Activated CD8-positive, alpha-beta memory T cell treated with anti-CD3 and anti-CD28 coated beads, Interleukin-2, amount 10 ng/mL, durations not matched to agents 7 days and 5 days (primary cell): ENCODE measurements at places on chromosomes 12 and 14. TPM values are rescaled to one million over a fixed set of nuclear protein-coding genes. Genes with fewer than 3 reads are reported as not detected.

DNA sequence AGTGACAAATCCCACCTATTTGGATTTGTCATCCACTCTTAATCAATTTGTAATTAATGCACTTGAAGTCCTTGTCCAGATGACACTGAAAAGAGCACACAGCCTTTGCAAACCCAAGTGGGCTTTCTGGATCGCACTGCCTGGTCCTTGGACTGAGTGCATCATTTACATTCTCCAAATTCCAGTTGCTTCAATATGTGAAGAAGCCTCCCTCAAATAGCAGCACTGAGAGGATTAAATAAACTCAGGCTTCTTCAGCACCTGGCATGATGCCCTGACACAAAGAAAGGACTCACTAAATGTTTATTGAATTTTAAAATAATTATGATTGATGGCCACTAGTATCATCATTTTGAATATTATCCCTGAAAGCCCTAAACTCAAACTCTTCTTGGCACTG is 496.5 kb downstream of the VRK1 start:
- H3K27me3 ChIP-seq: peaks cover 75% of the 10 kb centered on the region
- DNase-seq: no peak
- H3K4me1 ChIP-seq: peaks cover 20% of the 10 kb centered on the region
- no peak overlapping the region for H3K4me3 ChIP-seq
- no peaks in the 10 kb centered on the region for H3K36me3 ChIP-seq

GRCh38 chr14:94558842-94559241 is 2.4 kb upstream of the SERPINA4 start:
- no peaks in the 10 kb centered on the region for H3K4me1 ChIP-seq
- no peaks in the 10 kb centered on the region for H3K36me3 ChIP-seq
- no peak overlapping the region for H3K4me3 ChIP-seq
- DNase-seq: no peak
- peaks cover 9% of the 10 kb centered on the region for H3K27me3 ChIP-seq
- no peak overlapping the region for H3K27ac ChIP-seq

DNA sequence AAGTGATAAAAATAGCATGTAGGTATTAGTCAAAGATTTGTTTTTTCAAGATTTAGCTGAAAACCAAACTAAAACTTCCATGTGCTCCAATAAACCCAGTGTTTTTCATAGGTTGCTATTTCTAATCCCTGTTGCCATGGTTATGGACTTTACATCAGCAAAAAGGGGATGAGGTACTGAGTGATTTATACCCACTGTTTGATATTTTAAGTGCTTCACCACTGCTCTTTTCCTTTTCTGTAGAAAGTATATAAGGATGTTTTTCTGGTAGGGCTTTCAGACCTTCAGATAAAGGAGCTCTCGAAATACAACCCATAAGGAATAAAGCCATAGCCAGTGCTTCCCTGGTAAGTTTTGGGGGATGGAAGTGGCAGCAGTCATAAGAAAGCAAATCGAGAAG is at the start of gene OTOGL:
Gene OTOGL (plus strand): TSS at position 279 of the 400 bp plus-strand sequence. CDS start 109,895 bp downstream, outside the sequence.
- H3K27ac ChIP-seq: no peak within 1 kb of the TSS
- no peaks in the 10 kb centered on the region for H3K27me3 ChIP-seq
- no peaks in the 10 kb centered on the region for H3K4me1 ChIP-seq
- no peak for DNase-seq
- no peaks in the 10 kb centered on the region for H3K36me3 ChIP-seq
- no peak within 1 kb of the TSS for H3K4me3 ChIP-seq

Gene NRL
- total RNA-seq: 3.2 TPM

GRCh38 chr14:104887623-104888488 is 22.8 kb downstream of the CEP170B start:
- H3K27ac ChIP-seq: no peak overlapping the region
- H3K27me3 ChIP-seq: no peaks in the 10 kb centered on the region
- no peaks in the 10 kb centered on the region for H3K4me1 ChIP-seq
- no peaks in the 10 kb centered on the region for H3K36me3 ChIP-seq
- no peak overlapping the region for H3K4me3 ChIP-seq
- DNase-seq: no peak

Gene FICD
- 6.1 TPM for total RNA-seq

DNA sequence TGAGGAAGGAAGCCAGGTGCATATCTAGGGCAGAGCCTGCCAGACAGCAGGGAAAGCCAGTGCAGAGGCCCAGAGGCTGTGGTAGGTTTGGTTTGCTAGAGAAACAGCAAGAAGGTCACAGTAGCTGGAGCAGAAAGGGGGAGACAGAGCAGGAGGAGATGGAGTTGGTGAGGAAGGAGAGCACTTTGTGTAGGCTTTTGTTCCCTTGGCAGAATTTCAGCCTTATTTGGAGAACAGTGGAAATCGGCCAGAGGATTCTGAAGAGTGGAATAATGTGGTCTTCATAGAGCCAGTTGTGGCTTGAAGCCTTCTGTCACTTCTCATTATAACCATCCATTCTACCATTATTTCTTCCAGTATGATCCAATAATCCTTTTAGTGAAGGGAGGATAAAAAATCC is 212.9 kb upstream of the FAR2 start:
- H3K4me3 ChIP-seq: no peak overlapping the region
- H3K27me3 ChIP-seq: no peaks in the 10 kb centered on the region
- DNase-seq: no peak
- no peak overlapping the region for H3K27ac ChIP-seq
- H3K4me1 ChIP-seq: no peaks in the 10 kb centered on the region

- no peaks in the 10 kb centered on the region for H3K4me1 ChIP-seq
- DNase-seq: no peak
- H3K27me3 ChIP-seq: no peaks in the 10 kb centered on the region
- peaks cover 48% of the 10 kb centered on the region for H3K36me3 ChIP-seq
- H3K27ac ChIP-seq: no peak overlapping the region
These were observed 50.9 kb downstream of the CHGA start for GRCh38 chr14:92973798-92974372.

- no peaks in the 10 kb centered on the region for H3K27me3 ChIP-seq
- H3K4me3 ChIP-seq: no peak overlapping the region
- peaks cover 25% of the 10 kb centered on the region for H3K4me1 ChIP-seq
- H3K36me3 ChIP-seq: peaks cover 12% of the 10 kb centered on the region
These were observed 121.0 kb upstream of the KRR1 start for GRCh38 chr12:75632442-75632841.

- H3K4me3 ChIP-seq: no peak overlapping the region
- H3K4me1 ChIP-seq: peaks cover 4% of the 10 kb centered on the region
- H3K36me3 ChIP-seq: no peaks in the 10 kb centered on the region
- peaks cover 41% of the 10 kb centered on the region for H3K27me3 ChIP-seq
- no peak for DNase-seq
- H3K27ac ChIP-seq: no peak overlapping the region
These were observed 6.2 kb upstream of the KRT2 start for GRCh38 chr12:52658196-52658595.

DNA sequence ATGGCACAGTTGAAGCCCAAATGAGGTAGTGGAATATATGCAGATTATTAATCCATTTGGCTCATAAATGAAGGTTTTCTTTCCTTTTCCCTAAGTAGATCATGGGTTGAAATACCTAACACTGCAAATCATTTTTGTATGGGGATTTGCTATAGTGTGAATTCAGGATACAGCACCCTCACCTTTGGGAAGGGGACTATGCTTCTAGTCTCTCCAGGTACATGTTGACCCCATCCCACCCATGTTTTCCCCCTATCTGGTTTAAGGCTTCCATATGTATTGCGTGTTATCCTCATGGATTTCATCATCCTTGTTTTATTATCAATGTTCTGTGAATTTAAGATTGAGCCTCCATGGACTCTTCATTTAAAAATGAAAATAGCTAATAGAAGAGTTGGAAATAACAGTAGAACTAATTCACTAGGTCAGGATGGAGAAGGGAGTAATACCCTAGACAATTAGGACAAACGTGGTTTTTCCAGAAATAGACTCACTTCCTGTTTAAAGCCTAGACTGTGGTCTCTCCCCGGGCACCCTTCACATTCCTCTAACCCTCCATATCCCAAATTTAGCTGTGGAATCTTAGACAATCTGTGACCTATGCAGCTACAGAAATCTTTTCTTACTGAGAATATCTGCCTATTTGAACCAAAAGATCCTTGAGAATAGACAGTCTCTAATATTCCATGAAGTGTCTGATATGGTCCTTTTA is 56.5 kb downstream of the DAD1 start:
- H3K4me3 ChIP-seq: peak overlapping the region; percentile 73
- no peaks in the 10 kb centered on the region for H3K27me3 ChIP-seq
- peaks cover 90% of the 10 kb centered on the region for H3K4me1 ChIP-seq
- DNase-seq: no peak
- peaks cover 91% of the 10 kb centered on the region for H3K36me3 ChIP-seq

DNA sequence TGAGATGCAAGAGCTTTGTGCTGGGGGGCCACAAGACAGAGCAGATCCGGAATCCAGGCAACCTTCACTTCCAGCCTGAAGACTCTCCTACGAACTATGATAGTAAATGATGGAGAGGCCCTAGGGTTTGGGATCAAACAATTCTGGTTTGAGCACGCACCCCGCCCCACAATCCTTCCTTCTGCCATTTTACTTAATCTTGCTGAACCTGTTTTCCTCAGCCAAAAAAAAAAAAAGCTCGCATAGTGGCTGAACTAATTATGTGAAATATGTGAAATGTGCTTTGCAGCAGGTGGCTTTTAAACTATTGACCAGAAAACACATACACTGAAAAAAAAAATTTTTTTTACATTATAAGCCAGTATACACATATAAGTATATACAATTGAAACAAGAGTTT is 667 bp upstream of the ITFG2 start:
- peak overlapping the region; percentile 99 for H3K4me3 ChIP-seq
- no peaks in the 10 kb centered on the region for H3K27me3 ChIP-seq
- peaks cover 25% of the 10 kb centered on the region for H3K4me1 ChIP-seq
- DNase-seq: no peak
- H3K27ac ChIP-seq: no peak overlapping the region
- H3K36me3 ChIP-seq: peaks cover 5% of the 10 kb centered on the region

Gene BMP4
- 0.29 TPM for total RNA-seq

DNA sequence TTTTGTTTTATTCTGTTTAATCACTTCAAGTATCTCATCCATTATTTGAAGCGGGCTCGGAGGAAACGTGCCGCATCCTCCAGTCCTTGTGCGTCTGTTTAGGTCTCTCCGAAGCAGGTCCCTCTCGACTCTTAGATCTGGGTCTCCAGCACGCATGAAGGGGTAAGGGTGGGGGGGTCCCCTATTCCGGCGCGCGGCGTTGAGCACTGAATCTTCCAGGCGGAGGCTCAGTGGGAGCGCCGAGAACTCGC is 311 bp upstream of the LGR5 start:
- H3K27me3 ChIP-seq: peaks cover 71% of the 10 kb centered on the region
- peaks cover 19% of the 10 kb centered on the region for H3K4me1 ChIP-seq
- DNase-seq: no peak
- H3K36me3 ChIP-seq: peaks cover 4% of the 10 kb centered on the region
- H3K4me3 ChIP-seq: peak overlapping the region; percentile 49

- DNase-seq: no peak
- H3K4me1 ChIP-seq: peaks cover 14% of the 10 kb centered on the region
- H3K27me3 ChIP-seq: peaks cover 53% of the 10 kb centered on the region
- peak overlapping the region; percentile 50 for H3K4me3 ChIP-seq
These were observed 1.0 kb downstream of the PPP1R36 start for GRCh38 chr14:64550621-64551333.

GRCh38 chr14:87002776-87003175 is 990.2 kb downstream of the GALC start:
- H3K36me3 ChIP-seq: no peaks in the 10 kb centered on the region
- H3K4me3 ChIP-seq: no peak overlapping the region
- DNase-seq: no peak

DNA sequence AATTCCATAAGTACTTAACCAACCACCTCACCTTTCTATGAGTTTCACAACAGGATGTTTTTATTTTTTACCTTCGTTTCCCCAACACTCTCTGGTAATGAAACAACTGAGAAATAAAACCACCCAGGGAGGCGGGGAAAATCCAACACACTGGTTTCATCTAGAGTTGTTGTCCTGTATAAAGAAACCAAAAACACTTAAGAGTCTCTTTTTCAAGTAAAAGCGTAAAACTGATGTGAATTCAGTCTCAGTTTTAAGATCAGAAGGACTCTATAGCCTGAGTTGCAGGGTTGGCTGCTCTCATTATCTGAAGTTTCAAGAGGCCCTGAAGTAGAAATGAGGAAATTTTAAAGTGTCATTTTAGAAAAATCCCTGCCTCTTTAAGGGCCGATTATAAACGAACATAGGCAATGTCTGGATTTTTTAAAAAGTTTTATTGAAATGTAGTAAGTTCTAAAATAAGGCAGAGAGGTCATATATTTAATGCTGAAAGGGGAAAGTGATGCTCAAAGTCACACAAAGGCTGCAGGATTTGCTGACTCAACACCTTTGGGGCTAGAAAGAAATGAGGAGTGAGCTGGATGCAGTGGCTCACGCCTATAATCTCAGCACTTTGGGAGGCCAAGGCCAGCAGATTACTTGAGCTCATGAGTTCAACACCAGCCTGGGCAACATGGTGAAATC is 27.2 kb downstream of the HIGD1C start:
- H3K4me1 ChIP-seq: peaks cover 22% of the 10 kb centered on the region
- H3K36me3 ChIP-seq: peaks cover 31% of the 10 kb centered on the region
- H3K4me3 ChIP-seq: no peak overlapping the region
- H3K27me3 ChIP-seq: no peaks in the 10 kb centered on the region

DNA sequence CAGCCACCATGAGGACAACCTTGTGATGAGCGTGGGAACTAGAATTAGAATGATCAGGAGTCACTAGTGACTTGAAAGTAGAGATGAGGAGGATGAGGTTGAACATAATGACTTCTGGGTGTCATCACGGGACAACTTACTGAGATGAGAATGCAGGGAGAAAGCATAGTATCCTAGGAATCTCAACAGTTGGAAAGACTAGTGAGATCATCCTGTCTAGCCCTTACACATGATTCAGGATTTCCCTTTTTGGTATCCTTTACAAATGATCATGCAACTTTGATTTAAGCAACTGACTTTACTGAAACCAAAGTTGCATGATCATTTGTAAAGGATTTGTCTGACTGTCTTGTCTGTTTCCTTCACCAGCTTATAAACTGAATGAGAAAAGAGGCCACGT is 51.8 kb upstream of the HIF1A start:
- no peak overlapping the region for H3K4me3 ChIP-seq
- no peaks in the 10 kb centered on the region for H3K27me3 ChIP-seq
- DNase-seq: no peak
- no peak overlapping the region for H3K27ac ChIP-seq
- H3K36me3 ChIP-seq: peaks cover 2% of the 10 kb centered on the region

- H3K27me3 ChIP-seq: no peaks in the 10 kb centered on the region
- DNase-seq: no peak
- H3K4me1 ChIP-seq: peaks cover 16% of the 10 kb centered on the region
- no peak overlapping the region for H3K27ac ChIP-seq
- H3K36me3 ChIP-seq: peaks cover 38% of the 10 kb centered on the region
These were observed 16.5 kb downstream of the FOXN3 start for GRCh38 chr14:89400529-89400928.

Gene ADCY6
- total RNA-seq: 0.15 TPM

Gene P2RX7
- total RNA-seq: 14.4 TPM

GRCh38 chr14:68379510-68380328 is 413.1 kb downstream of the ZFP36L1 start:
- peak; percentile 58 for DNase-seq
- peaks cover 27% of the 10 kb centered on the region for H3K4me1 ChIP-seq
- H3K27me3 ChIP-seq: no peaks in the 10 kb centered on the region
- H3K4me3 ChIP-seq: no peak overlapping the region

DNA sequence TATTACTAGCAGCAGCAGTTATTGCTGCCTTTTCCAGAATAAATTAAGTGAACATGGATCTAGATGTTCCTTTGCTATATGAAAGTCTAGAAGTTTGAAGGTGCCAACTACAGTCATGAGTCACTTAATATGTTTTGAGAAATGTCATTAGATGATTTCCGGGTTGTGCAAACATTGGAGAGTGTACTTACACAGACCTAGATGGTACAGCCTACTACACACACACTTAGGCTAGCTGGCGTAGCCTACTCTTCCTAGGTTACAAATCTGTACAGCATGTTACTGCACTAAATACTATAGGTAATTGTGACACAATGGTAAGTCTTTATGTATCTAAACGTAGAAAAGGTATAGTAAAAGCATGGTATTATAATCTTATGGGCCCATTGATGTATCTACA is 368.1 kb downstream of the PDZRN4 start:
- H3K4me1 ChIP-seq: no peaks in the 10 kb centered on the region
- DNase-seq: no peak
- no peak overlapping the region for H3K27ac ChIP-seq
- no peak overlapping the region for H3K4me3 ChIP-seq
- H3K36me3 ChIP-seq: no peaks in the 10 kb centered on the region
